Metanephros (tissue), 2 donors: ENCODE measurements at places on chromosomes 16 and 17. TPM values are rescaled to one million over a fixed set of nuclear protein-coding genes. Genes with fewer than 3 reads are reported as not detected.

Gene NLGN2
- 21.3 TPM for total RNA-seq

Gene AURKB
- total RNA-seq, result 23.1 TPM

Gene TMEM220
- total RNA-seq, result 4.1 TPM

Gene TPSAB1
- 0.99 TPM for total RNA-seq

Gene SEPTIN1
- 0.41 TPM for total RNA-seq

Gene STH
- 0.58 TPM for total RNA-seq

Gene PROCA1
- 3.3 TPM for total RNA-seq

Gene SLC13A2
- total RNA-seq, result 1.9 TPM

Gene TMEM95
- not detected for total RNA-seq

Gene KCNH6
- total RNA-seq, result 2.1 TPM

Gene CDH13
- total RNA-seq, result 40.6 TPM
